ENCODE measurements at places on chromosomes 16 and 17.

GRCh38 chr16:342455-343213 is 9.9 kb downstream of the AXIN1 start:
- no peak for DNase-seq

DNA sequence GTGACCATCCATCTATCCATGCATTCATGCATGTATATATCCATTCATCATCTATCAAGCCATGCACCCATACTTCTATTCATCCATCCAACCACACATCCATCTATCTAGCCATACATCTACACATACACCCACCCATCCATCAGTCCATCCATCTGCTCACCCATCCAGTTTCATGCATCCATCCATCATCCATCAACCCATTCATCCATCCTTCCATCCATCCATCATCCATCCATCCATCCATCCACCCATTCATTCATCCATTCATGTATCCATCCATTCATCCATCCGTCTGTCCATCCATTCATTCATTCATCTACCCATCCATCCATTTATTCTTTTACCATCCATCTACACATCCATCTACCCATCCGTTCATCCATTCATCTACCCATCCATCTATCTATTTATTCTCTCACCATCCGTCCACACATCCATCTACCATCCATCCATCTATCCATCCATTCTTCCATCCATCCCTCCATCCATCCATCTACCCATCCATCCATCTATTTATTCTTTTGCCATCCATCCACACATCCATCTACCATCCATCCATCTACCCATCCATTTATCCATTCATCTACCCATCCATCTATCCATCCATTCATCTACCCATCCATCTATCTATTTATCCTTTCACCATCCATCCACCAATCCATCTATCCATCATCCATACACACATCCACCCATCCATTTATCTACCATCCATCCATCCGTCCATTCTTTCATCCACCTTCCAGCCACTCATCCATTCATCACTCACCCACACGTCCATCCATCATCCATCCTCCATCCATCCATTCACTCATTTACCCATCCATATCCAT is 3.2 kb downstream of the CCL17 start:
- no peak for DNase-seq

DNA sequence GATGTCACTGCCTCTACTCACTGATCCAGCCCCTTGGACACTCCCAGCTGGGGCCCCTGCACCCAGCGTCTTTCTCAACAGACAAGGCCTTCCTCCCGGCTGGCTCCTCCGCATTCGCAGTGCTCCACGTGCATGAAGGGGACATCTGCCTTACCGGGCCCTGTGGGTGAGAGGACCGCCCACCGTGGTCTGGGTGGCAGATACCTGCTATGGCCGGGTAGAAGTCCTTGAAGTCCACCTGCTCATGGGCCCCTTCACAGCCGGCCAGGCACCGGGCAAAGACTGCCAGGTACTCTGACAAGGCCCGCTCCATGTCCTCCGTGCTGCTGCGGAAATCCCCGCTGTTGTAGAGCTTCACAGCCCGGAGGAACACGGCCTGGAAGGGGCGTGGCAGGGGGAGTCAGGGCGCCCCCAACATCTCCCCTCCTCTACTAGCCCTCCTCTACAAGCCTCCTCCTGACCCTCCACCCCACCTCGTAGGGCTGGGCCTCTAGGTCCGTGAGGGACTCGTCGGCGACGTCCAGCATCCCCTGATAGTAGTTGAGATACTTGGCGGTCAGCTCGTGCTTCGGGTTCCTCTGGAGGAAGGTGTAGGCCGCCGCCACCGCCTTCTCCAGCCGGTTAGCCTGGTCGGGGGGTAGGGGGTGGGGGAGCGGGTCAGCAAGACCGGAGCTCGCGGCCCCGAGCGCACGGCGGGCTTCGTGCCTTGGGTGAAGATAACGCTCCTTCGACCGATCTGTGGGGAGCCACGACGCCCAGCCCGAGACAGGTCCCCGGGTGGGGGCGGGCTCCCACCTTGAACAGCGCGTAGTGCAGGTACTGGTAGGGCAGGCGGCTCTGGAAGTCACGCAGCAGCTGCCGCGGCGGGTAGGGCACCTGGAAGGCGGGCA is 845 bp downstream of the P3H4 start:
- DNase-seq, result no peak

DNA sequence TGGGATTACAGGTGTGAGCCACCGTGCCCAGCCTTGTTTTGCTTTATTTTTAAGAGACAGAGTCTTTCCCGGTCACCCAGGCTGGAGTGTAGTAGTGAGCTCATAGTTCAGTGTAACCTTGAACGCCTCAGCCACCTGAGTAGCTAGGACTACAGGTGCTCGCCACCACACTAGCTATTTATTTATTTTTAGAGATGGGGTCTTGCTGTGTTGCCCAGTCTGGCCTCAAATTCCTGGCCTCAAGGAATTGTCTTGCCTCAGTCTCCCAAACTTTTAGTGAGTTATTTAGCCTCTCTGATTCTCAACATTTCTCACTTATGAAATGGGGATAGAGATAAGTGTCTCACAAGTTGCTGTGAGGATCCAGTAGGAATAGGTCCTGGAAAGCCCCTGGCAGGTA is 21.7 kb downstream of the FZD2 start:
- no peak for DNase-seq

GRCh38 chr17:31390426-31390747 is 1.1 kb upstream of the RAB11FIP4 start:
- no peak for DNase-seq

- DNase-seq, result no peak
Measured at GRCh38 chr16:68713361-68713760, 23.7 kb upstream of the CDH1 start.

DNA sequence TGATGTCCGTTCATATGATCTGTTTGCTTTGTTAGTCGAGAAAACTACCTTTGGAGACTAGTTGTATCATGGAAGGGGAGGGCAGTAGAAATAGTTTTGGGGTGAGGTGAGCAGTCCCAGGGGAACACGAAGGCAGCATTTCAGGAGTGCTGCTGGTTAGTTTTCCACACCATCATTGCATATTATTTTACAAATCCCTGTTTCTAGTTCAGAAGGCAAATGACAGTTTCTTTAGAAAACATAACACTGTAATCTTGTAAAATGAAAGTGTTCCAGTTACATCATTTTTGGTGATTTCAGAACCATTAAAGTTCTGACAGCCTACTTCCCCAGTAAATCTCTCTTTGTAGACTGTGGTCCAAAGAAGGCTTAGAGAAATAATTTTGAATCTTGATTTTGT is 25.4 kb downstream of the BANP start:
- no peak for DNase-seq

GRCh38 chr16:76614269-76614668 is 337.1 kb downstream of the CNTNAP4 start:
- no peak for DNase-seq

DNA sequence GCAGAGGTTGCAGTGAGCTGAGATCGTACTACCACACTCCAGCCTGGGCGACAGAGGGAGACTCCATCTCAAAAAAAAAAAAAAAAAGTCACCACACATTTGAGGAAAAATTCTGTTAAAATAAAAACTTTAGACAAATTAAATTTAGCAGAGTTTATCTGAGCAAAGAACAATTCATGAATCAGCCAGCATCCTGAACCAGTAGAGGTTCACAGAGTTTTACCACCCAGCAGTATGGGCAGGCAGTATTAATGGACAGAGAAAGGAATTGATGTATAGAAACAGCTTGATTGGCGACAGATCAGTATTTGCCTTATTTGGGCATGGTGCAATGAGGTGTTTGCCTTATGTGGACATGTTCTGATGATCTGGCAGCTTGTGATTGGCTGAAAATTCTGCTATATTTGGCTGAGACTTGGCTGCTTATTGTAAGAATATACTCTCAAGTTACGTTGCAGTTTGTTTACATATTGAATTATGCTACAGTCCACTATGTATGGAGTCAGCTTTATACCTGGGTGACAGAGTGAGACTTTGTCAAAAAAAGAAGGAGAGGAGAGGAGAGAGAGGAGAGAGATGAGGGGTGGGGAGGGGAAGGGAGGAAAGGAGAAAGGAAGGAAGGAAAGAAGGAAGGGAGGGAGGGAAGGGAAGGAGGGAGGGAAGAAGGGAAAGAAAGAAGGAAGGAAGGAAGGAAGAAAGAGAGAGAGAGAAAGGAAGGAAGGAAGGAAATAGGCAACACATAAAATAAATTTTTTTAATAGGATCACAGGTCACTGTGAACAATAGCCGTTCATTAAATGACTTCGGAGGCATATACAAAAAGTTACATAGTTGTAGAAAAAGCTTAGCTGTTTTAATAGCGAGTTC is 14.6 kb downstream of the ABCC3 start:
- no peak for DNase-seq

DNA sequence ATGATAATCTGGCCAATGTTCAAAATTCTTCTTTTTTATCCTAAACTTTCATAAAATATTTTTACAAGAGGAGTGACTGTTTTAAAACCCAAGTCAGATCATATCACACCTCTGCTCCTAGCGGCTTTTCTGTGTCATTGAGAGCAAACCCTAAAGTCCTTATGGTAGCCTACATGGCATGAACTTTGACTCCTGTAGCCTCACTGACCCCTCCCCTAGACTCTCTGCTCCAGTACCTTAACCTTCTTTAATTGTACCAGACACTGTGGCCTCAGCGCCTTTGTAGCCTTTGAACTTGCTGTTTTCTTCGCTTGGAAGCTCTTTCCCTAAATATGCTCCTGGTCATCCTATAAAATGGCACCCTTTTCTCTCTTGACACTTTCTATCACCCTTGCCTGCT is 7.3 kb upstream of the SMPD3 start:
- no peak for DNase-seq

- no peak for DNase-seq
Measured at GRCh38 chr17:42131981-42132432, 9.4 kb downstream of the HSPB9 start.

DNA sequence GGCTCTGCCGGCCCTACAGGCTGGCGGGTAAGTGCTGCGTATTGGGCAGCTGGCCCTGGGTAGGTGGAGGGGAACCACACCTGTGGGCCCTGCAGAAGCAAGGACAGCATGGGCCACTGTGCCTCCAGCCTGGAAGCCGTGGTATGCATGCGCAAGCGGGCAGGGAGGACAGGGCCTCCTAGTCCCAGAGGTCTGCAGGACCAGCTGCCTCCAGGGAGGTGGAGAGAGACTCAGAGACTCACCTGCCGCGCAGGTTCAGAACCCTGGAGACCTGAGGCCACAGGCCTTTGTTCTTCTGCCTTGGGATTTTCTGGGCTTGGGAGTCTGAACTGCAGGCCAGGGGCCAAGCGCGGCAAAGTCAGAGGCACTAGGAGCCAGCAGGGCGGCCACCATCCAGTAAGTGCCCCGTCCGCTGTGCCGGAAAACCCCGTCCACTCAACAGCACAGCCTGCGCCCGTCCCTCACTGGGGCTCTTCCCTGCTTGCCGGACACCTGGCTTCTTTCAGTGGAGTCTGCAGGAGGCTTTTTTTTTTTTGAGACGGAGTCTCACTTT is 8.8 kb upstream of the RAB40C start:
- no peak for DNase-seq

- no peak for DNase-seq
Measured at GRCh38 chr16:21190599-21190998, 20.8 kb downstream of the ZP2 start.

DNA sequence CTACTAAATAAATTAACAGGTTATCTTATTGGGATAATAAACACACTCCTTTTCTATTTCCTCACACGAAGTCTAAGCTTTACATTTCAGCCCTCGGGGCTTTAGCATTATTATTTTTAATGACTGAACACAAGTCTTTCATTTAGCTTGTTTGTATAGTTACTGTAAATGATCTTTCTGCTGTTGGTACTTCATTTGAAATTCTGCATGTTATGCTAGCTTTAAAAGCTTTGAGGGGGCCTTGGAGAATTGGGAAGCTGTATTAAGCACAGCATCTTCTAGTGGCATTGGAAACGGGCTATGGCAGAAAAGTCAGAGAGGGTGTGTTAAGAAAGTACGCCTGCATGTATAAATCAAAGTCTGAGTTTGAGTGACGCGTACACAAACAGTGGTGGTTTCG is 243.7 kb downstream of the FTO start:
- no peak for DNase-seq

GRCh38 chr17:41836550-41837196 is 641 bp upstream of the NT5C3B start:
- no peak for DNase-seq

GRCh38 chr16:3807425-3808123 is 72.9 kb downstream of the CREBBP start:
- no peak for DNase-seq

DNA sequence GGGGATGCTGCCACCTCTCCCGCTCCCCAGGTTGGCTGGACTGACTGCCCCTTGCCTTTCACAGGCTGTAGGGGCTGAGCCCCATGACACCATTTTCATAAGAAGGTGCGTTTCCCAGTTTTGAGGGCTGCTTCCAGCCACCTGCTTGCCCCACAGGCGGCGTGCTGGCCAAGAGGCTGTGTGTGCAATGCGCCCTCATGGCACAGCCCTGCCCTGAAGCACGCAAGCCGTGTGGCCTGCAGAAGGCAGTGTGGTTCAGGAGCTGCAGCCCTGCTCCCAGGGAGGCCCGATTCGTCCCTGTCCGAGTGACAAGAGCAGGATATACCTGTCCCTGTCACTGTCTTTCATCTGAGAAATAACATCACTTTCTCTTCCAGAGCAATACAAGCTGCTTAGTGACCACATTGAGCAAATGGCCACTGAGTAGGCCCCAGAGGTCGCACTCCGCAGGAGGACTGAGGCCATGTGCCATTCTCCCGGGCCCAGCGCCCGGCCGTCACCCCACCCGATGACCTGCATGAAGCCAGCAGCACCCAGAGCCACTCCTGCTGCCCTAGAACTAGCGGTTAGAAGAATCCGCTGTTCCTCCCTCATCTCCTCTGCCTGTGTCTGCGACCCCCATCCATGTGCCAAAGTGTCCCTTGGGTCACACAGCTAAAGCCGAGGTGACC is 24.2 kb downstream of the CIBAR2 start:
- DNase-seq, result no peak

DNA sequence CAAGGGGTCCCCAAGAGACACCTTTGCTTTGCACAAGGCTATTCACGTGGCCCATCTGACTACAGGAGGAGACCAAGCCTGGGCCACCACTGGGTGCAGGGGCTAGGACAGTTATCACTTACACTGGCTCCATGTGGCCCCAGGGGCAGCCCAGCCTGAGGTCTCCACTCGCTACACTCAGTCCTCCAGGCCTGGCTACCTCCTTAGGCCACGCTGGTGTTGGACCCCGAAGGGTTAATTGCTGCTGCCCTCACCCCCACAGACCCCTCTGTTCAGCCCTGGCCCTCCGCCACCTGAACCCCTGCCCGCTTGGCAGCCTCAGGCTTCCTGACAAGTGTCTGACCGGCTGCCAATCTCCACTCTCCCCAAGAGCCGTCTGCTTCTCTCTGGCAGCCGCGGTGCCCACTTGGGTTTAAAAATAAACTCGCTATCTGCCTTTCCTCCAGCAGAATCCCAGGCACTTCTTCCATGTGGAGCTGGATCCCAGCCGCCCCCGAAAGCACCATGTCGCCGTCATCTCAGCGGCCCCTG is 27.8 kb downstream of the ADAM11 start:
- no peak for DNase-seq

GRCh38 chr17:4490637-4491061 is 8.0 kb upstream of the SPNS2 start:
- no peak for DNase-seq

- DNase-seq, result no peak
Measured at GRCh38 chr17:62611292-62611691, 16.2 kb upstream of the MRC2 start.
